RPMI8226 (cell line): ENCODE measurements at places on chromosomes 7 and 10.

GRCh38 chr10:74008212-74008731 is 10.4 kb downstream of the VCL start:
- DNase-seq: peak; percentile 4

DNA sequence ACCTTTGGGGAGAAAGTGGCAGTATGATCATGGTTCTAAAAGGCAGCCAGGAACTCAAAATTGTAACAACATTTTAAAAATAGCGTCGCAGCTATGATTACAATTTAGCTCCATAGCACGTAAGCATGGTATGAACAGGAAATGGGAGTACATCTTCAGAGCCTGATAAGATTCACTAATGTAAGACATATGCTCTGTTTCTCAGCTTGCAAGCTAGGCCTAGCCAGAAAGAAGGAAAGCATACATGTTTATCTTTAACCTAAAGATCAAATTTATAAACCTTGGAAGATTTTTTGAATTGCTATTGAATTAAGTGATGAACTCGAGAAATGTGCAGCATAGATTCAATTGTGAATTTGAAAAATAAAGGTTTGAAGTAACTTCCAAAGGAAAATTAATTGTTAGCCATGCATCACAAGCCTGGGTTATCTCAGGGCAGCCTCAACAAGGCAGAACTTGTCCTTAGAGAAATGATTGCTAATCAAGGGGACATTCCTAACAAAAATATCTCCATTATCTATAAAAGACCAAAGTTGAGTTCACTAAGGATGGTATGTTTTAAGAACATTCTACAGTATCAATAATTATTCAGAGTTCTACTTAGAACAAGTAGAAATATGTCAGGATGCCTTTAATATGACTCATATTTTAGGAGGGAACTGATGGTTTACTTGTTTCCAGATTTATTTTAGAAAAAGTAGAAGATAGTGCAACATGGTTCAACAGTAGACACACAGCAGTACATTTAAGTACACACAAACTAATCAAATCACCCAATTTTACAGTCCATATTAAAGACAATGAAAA is 38.8 kb upstream of the SEPTIN7 start:
- no peak for DNase-seq

DNA sequence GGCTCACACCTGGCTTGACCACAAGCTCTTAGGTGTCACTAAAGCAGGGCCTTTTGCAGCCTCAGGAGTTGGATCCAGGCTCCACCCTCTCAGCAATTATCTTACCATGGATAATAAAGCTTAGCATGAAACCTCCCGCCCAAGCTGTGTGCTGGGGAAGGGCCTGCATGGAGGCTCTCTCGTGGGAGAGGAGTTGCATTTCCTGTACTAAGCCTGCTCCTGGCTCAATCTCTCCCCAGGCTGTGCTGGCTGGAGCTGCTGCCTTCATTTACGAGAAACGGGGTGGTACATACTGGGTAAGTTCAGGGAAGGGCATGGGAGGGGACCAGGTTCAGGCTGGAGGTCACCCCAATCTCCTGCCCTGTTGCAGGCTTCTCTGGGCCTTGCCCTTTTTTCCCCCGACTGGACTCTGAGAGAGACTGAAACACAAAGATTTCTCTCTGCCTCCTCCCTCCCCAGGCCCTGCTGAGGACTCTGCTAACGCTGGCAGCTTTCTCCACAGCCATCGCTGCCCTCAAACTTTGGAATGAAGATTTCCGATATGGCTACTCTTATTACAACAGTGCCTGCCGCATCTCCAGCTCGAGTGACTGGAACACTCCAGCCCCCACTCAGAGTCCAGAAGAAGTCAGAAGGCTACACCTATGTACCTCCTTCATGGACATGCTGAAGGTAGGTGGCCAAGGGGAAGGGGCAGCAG is 2.7 kb downstream of the TMEM176A start:
- no peak for DNase-seq

DNA sequence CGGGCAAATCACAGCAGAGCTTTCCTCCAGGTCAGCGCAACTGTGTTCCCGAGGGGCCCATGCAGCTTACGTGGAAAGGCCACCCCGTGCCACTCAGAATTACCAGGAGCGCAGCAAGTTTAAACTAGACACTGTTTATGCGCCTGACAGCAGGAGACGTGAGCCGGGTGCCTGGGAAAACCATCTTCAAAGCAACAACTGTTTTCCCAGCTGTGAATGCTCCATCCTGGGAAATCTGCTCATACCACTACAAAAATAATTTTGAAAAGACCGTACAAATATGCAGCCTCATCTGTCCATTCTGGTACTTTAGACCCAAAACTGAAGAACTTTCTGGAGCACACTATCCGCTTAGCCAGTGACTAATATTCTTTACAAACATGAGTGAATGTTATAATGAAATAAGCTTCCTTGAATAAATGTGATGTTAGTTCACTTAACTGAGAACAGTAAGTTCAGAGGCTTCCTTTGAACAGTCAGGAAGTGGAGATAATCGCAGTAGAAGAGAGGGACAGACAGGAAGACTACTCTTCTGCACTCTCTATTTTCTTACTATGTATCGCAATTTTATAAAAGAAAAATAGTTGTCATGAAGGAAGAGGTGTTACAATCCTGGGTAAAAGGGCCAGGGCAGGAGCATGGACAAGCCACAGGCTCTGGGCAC is 16.7 kb downstream of the GPER1 start:
- no peak for DNase-seq

GRCh38 chr7:77783111-77783510 is 15.1 kb downstream of the TMEM60 start:
- no peak for DNase-seq

DNA sequence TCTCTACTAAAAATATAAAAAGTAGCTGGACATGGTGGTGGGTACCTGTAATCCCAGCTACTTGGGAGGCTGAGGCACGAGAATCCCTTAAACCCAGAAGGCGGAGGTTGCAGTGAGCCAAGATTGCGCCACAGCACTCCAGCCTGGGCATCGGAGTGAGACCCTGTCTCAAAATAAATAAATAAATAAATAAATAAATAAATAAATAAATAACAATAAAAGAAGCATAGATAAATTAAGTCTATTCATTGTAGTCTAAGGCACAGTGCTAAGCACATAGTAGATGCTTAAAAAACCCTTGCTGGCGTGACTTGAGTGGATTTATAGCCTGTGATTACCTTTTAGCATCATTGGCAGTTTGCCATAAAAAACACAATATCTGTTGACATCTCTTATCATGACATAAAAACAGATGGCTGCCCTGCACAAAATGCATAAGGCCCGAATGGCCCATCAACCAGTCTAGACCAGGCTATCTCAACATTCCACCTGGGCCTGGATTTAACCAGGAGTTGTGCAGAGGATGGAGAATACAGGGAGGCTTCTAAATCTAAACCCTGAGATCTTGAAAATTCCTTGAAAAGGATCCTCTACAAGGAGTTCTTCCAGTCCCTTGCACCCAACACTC is 94.9 kb downstream of the PRLHR start:
- no peak for DNase-seq

DNA sequence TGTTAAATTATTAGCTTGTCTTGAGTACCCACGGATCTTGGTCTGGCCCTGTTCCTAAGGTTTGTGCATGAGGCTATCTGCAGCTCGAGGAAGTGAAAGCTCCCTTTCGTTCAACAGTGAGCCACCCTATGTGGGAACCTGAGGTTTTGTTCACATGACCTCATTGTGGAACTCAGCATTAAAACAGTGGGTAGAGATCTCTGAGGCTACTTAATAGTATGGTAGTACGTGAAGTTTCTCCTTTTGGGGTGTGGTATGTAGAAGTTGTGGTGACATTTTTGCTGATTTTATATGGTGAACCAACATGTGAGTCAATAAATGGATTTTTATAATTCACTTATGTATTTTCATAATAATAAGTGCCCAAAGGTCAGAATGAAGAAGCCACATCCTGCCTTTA is 252.7 kb upstream of the FERD3L start:
- no peak for DNase-seq

- DNase-seq: peak; percentile 56
Observed at GRCh38 chr10:59036311-59037017, 140.0 kb upstream of the PHYHIPL start.

GRCh38 chr10:102344067-102344466 is 51.4 kb upstream of the NFKB2 start:
- DNase-seq: no peak

- peak; percentile 42 for DNase-seq
Observed at GRCh38 chr10:99548041-99548530, 15.3 kb downstream of the NKX2-3 start.

- no peak for DNase-seq
Observed at GRCh38 chr10:32941357-32941756, 16.7 kb downstream of the ITGB1 start.

GRCh38 chr7:50262916-50263690 is 41.4 kb upstream of the IKZF1 start:
- peak; percentile 81 for DNase-seq

GRCh38 chr7:23894892-23895569 is 185.0 kb downstream of the STK31 start:
- DNase-seq: no peak

DNA sequence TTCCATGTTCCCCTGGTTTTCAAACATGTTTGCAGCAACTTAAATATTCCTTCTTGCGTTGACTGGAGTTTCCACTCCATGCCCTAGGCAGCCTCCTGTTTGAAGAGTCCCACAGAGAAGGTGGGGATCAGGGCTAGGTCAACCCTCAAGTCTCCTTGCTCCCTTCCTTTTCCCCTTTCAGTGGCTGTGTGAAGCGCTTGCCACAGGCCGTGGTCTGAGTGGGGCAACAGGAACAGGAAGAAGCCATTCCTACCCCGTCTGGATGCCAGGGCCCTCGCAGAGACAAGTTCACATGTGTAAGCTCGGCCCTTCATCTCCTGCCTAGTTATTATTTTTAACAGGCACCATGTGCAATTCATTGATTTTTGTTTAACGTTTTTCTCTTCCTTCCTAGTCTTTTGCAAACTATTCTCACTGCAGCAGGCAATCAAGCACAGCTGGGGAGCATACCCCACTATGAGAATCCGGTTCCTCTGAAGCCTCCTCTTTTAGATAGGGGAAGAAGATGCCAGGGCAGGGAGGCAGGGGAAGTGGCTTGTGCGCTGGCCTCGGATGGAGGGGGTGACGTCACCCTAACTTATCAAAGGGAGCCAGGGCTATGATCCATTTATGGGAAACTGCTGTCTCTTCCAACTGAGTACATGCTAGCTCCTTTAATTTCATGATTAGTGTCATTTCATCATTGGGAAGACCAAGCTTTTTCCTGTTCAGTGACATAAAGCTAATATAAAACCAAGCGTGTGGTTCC is 64.2 kb downstream of the PRLHR start:
- no peak for DNase-seq

DNA sequence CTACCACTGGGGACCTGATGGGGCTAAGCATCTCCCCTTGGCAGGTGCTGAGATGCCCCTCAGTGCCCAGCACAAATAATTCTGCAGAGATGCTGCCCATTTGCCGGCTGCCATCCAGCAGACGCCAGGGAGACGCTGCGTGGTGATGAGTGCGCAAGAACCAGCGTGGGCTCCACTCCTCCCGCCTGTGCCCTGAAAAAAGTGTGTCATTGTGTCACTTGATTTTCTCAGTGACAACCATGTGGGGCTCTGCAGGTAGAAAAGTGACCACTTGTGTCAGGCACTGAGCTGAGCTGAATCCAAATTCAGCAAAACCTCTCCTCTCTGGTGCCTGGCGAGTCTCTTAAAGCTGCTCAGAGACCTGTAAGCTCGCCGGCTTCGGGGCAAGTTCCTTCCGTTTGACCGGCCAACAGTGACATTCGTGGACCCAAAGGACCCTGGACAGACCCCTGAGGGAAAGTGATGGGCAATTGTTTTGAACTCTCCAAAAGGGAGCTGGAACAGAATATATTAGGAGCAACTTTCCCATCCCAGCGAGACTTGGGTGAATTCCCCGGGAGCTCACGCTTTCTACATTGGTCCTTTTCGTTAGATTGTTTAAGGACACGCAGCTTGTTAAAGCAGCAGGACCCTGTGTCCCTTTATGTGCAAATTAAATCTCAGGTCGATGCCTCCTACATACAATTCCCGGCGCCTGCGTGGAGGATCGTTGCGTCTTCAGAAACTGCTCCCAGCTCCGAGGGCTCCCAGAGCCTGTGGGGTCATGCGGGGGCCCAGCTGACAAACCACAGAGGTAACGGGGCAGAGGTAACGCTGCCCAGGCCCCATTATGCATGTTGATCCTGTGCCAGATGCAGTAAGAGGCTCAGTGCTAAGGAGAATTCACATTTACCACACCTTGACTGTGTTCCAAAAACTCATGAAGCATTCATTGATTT is 332.7 kb downstream of the ADARB2 start:
- DNase-seq: no peak

DNA sequence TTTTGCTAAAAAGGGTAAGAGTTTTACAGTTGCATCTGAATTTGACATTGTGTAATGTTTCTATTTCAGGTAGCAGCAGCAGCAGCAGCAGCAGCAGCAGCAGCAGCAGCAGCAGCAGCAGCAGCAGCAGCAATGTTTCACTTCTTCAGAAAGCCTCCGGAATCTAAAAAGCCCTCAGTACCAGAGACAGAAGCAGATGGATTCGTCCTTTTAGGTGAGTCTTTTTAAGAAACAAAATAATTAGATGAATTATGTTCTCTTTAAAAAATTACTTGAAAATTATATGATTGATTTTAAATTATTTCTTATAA is 32.6 kb downstream of the UMAD1 start:
- no peak for DNase-seq

GRCh38 chr7:84145892-84146291 is 48.7 kb downstream of the SEMA3A start:
- DNase-seq: no peak
